Effector CD8-positive, alpha-beta T cell (primary cell): ENCODE measurements at places on chromosomes 3 and 15.

GRCh38 chr15:71885390-71885789, 75.0 kb downstream of the NR2E3 start:
- no peak for DNase-seq

DNA sequence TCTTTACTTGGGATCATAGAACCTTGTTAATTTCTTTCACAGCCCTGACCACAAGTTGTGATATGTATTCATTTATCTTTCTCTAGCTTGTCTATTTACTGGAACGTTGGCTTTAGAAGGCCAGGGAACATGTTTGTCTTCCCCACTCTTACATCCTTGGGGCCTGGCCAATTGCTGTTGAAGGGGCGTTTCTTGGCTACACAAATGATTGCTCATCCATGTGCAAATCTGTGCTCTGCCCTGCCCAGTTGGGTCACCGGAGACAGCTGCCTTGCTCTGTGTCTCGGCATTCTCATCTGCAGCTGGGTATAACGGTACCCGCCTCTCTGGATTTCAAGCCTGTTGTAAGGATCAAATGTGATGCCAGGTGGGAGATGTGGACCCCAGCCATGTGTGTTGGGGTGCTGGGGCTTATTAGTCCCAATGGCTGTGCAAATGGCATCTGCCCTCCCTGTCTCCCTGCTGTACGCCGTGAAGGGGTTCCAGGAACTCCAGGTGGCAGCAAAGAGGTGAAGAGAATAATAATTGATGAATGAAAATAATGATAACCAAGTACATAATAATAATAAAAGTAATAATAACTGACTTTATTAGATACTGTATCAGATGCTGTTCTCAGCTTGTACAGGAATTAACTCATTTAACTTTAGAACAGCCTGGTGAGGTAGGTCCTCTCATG, 24.0 kb upstream of the TLE3 start:
- no peak for DNase-seq

GRCh38 chr3:20739814-20740213, 553.8 kb upstream of the SGO1 start:
- no peak for DNase-seq

- DNase-seq: no peak
These were observed 324.7 kb downstream of the SHQ1 start for GRCh38 chr3:72523429-72524151.

- DNase-seq: no peak
These were observed 80.4 kb downstream of the NEDD4 start for GRCh38 chr15:55912982-55913381.

DNA sequence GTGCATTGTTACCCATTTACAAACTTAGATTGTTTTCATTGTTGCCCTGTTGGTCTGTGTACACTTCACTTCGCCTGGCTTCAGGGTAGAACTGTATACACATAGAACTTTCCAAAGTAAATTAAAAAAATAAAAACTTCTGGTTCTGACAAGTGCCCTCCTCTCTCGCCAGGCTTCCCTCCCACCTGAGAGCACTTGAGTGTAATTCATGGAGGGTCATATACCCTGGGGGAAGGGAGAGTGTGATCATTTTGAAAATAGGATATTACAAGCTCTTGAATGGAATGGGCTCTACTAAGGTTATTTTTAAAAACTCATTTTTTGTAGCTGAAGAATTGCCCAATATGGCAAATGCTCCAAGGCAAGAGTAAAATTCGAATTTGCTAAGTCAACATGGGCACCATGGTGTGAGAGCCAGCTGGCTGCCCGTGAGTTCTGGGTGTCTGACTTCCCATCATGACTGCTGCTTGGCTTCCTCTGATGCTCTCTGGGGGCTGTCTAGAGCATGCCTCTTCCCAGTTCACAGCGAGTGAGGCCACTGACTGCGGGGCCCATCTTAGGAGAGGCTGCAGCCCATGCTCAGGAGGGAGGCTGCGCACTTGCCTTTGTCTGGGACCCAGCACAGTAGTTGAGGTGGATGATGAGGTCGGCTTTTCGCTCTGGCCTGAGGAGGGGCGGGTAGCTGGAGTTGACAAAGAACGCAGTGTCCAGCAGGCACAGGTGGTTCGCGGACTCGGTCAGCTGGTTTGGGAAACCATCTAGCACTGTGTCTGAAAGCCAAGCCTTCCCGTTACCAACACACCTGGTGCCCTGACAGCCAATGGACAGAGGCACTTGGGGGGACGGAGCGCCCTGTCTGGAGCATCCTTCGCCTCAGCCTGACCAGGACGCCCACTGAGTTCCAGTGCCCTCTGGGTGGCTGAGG, 13.1 kb upstream of the EHD4 start:
- no peak for DNase-seq

DNA sequence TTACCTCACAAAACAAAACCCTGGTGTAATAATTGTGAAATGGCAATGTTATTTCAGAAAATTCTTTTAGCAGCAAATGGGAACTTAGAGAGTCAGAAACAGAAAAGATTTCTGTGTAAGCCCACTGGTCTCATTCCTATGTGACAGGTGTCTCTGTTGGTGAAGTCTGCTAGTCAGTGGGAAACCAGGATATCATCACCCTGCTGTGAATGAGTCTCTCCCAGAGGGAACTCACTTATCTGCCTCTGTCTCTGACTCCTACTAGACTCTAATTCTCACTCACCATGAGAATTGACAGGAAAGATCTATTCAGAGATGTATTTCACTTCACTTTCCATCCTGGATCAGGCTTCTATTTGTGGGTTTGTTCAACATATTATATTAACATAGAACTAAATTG, 266.0 kb downstream of the EPHA3 start:
- DNase-seq: no peak

GRCh38 chr3:99845999-99846398, 28.3 kb downstream of the CMSS1 start:
- no peak for DNase-seq

- no peak for DNase-seq
These were observed 128.0 kb upstream of the PROK2 start for GRCh38 chr3:71912839-71913495.

GRCh38 chr15:93417631-93418030, 328.6 kb upstream of the RGMA start:
- no peak for DNase-seq

DNA sequence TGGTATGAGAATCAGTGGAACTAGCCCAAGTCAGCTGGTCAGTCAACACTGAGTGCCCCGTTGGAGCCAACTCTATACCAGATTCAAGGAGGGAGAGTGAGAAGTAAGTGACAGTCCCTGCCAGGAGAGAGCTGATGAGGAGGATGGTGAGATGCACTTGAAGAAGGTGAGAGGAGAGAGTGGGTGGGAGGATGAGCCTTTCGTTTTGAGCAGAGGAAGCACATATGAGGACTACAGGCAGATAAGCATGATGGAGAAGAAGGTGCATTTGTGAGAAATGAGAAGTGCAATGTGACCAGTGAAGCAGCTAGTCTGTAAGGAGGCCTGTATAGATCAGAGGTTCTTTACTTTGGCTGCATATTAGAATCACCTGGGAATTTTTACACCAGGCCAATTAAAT, 40.4 kb downstream of the NME9 start:
- no peak for DNase-seq

GRCh38 chr3:15797642-15798303, at the start of gene ANKRD28:
TSS of gene ANKRD28 (minus strand) at chr3:15797979. CDS start at chr3:15796521, 1,458 bp downstream.
- DNase-seq: no peak

- no peak for DNase-seq
These were observed 219.5 kb upstream of the CBLB start for GRCh38 chr3:106088304-106088703.

DNA sequence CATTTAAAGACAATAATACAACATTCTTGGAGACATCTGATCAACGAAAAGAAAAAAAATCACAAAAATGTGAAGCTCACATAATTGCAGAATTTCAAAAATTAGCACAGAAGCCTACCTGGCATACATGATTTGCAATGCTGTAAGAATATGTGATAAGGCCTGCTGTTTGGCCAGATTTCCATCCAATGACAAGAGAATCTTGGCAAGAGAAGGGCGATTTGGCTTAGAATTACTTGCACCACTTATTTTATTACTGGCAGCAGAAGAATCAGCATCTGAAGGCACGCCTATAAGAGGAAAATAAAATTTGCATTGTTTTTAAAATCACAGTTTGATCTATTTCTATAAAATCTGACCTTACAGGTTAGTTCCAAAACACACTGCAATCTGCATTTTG, 70.3 kb upstream of the OCA2 start:
- no peak for DNase-seq
